ENCODE measurements at places on chromosomes 11 and 22. TPM values are rescaled to one million over a fixed set of nuclear protein-coding genes. Genes with fewer than 3 reads are reported as not detected.
A peak's percentile ranks its signal among the peaks of the same experiment; 100 is the strongest.

DNA sequence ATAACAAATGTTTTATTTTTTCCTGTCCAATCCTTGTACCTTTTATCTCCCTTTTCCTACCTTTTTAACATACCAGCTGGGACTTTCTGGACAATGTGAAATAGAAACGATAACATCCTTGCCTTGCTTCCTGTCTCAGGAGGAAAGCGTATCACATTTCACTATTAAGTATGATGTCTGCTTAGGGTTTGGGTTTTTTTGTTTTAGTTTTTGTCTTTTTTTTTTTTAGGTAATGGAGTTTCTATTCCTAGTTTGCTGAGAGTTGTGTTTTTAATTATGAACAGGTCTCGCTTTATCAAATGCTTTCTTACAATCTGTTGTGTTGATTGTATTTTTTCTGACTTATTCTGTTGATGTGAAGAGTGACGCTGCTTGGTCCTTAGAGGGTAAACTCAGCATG lies 64.2 kb upstream of the KCNQ1OT1 start:
- no peak overlapping the region for H3K27ac ChIP-seq
- no peaks in the 10 kb centered on the region for H3K36me3 ChIP-seq
- DNase-seq: no peak
- H3K4me3 ChIP-seq: no peak overlapping the region
- H3K27me3 ChIP-seq: peaks cover 38% of the 10 kb centered on the region

DNA sequence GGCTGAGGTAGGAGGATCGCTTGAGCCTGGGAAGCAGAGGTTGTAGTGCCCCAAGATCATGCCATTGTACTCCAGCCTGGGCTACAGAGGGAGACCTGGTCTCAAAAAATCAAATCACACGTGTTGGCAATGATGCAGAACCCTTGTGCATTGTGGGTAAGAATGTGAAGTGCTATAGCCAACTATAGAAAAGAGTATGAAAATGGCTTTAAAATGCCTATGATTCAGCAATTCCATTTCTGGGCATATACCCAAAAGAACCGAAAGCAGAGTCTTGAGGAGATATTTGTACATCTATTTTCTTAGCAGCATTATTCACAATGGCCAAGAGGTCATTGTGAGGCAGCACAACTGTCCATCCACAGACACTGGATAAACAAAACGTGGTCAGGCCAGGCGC lies 2.6 kb upstream of the FADS3 start:
- DNase-seq: no peak
- H3K4me3 ChIP-seq: no peak overlapping the region
- H3K27ac ChIP-seq: peak overlapping the region; percentile 90
- H3K4me1 ChIP-seq: peaks cover 34% of the 10 kb centered on the region
- H3K27me3 ChIP-seq: no peaks in the 10 kb centered on the region
- peaks cover 13% of the 10 kb centered on the region for H3K36me3 ChIP-seq

- no peak for DNase-seq
- H3K27ac ChIP-seq: no peak overlapping the region
- no peaks in the 10 kb centered on the region for H3K36me3 ChIP-seq
- no peak overlapping the region for H3K4me3 ChIP-seq
- peaks cover 70% of the 10 kb centered on the region for H3K27me3 ChIP-seq
- H3K4me1 ChIP-seq: peaks cover 8% of the 10 kb centered on the region
Measured at GRCh38 chr11:118148856-118149255, 3.8 kb downstream of the SCN4B start.

The RGL4 gene
- total RNA-seq: not detected

GRCh38 chr11:124179310-124179709 lies 3.8 kb upstream of the OR10D3 start:
- peaks cover 16% of the 10 kb centered on the region for H3K27me3 ChIP-seq
- no peak overlapping the region for H3K4me3 ChIP-seq
- DNase-seq: no peak
- no peaks in the 10 kb centered on the region for H3K4me1 ChIP-seq
- H3K27ac ChIP-seq: no peak overlapping the region

GRCh38 chr22:28480000-28480715 lies 199.5 kb downstream of the TTC28 start:
- H3K36me3 ChIP-seq: no peaks in the 10 kb centered on the region
- H3K27me3 ChIP-seq: no peaks in the 10 kb centered on the region
- no peak for DNase-seq
- H3K4me3 ChIP-seq: no peak overlapping the region
- H3K27ac ChIP-seq: no peak overlapping the region

The GUCY1A2 gene
- 0.78 TPM for total RNA-seq

DNA sequence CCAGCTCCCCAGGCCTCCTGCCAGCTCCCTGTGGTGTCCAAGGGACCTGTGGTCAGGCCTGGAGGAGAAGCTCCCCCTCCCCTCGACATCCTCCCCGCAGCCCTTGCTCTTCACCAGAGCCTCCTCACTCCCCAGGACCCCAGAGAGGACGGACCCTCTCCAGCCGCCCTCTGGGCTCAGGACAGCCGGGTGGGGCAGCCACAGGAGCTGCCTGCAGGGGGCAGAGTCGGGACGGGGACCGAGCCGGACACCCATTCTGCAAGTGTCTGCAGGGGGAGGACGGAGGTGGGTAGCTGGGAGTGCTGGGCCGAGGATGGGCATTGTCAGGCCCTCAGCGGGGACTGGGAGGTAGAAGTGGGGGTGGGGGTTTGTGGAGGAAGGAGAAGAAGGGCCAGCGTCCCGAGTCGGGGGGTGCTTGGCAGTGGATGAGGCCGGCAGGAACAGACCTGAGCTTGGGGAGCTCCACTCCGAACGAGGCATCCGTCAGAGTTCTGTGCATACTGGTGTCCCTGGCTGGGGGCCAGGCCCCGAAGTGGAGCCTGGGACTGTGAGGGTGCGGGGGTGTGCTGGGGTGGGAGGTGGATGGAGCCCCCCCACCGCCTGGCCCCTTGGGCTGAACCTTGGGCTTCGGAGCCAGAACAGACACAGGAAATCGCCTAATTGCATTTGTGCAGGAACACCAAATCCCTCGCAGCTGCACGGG lies 15.2 kb downstream of the PRR33 start:
- H3K36me3 ChIP-seq: no peaks in the 10 kb centered on the region
- DNase-seq: no peak
- peaks cover 58% of the 10 kb centered on the region for H3K4me1 ChIP-seq

The FXYD6 gene
- total RNA-seq: 0.99 TPM

GRCh38 chr11:84747871-84748270 lies 879.3 kb downstream of the DLG2 start:
- H3K27me3 ChIP-seq: no peaks in the 10 kb centered on the region
- H3K36me3 ChIP-seq: no peaks in the 10 kb centered on the region
- no peaks in the 10 kb centered on the region for H3K4me1 ChIP-seq
- H3K4me3 ChIP-seq: no peak overlapping the region

The SAA4 gene
- not detected for total RNA-seq

DNA sequence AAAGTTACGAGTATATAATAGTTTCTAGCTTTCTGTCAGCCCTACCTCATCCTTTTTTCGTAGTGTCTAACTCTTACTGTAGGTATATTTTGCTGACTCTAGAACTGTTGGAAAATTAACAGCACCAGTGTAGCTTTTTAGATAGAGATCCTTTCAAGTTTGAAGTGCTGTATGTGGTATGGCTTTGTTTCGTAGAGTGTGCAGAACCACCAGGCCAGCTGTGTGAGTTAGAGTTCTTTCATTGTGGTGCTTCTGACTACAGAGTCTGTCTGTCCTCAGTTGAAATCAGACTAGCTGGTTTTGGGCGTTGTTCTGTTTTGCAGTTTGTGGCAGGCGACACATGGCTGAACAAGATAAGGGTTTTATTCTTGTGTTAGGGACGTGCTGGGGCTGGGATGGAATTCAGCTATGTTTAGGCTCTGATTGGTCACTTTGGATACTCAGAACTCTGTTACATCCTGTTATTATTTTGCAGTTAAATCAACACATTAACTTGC lies 3.2 kb downstream of the ARHGEF12 start:
- DNase-seq: no peak
- H3K4me3 ChIP-seq: peak overlapping the region; percentile 96
- H3K4me1 ChIP-seq: peaks cover 53% of the 10 kb centered on the region
- H3K36me3 ChIP-seq: no peaks in the 10 kb centered on the region
- H3K27me3 ChIP-seq: no peaks in the 10 kb centered on the region
- peak overlapping the region; percentile 70 for H3K27ac ChIP-seq

- peak overlapping the region; percentile 35 for H3K4me3 ChIP-seq
- no peak for DNase-seq
- H3K27me3 ChIP-seq: no peaks in the 10 kb centered on the region
- peaks cover 61% of the 10 kb centered on the region for H3K4me1 ChIP-seq
- H3K36me3 ChIP-seq: peaks cover 52% of the 10 kb centered on the region
- H3K27ac ChIP-seq: peak overlapping the region; percentile 86
Measured at GRCh38 chr11:9839550-9839949, 175.7 kb downstream of the SWAP70 start.

- no peak for DNase-seq
- H3K4me1 ChIP-seq: peaks cover 6% of the 10 kb centered on the region
- peaks cover 26% of the 10 kb centered on the region for H3K27me3 ChIP-seq
- H3K27ac ChIP-seq: no peak overlapping the region
- H3K4me3 ChIP-seq: no peak overlapping the region
Measured at GRCh38 chr11:70608568-70609470, 210.5 kb downstream of the CTTN start.

DNA sequence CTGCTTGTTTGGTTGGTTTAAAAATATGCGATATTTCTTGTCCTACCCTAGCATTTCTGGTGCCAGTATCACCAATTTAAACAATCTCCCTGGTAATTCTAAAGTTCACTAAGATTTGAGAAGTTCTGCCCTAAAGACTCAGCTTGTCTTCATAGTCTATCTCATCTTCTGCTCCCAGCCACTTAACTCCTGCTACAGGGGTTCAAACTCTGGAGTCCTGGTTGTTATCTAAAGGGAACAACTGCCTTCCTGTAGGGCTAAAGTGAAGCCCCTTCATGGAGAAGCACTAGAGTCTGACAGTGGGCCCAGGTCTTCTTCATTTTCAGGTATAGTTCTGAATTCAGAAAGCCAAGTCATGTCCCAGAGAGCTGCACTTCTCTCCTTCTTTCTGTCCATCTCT lies 73.2 kb downstream of the CTNND1 start:
- no peaks in the 10 kb centered on the region for H3K36me3 ChIP-seq
- no peak overlapping the region for H3K4me3 ChIP-seq
- no peak for DNase-seq
- H3K27me3 ChIP-seq: peaks cover 33% of the 10 kb centered on the region

The KRTAP5-2 gene
- not detected for total RNA-seq

- no peak within 1 kb of the TSS for H3K4me3 ChIP-seq
- no peaks in the 10 kb centered on the region for H3K36me3 ChIP-seq
- H3K27ac ChIP-seq: no peak within 1 kb of the TSS
- DNase-seq: no peak
- peaks cover 6% of the 10 kb centered on the region for H3K4me1 ChIP-seq
Measured at GRCh38 chr22:30266445-30267381, at the start of gene OSM. TSS of gene OSM (minus strand) at chr22:30266851. CDS start at chr22:30266799, 52 bp downstream.

The NCAM1 gene
- total RNA-seq: 1.9 TPM

GRCh38 chr22:37808294-37808657 lies 542 bp downstream of the GCAT start:
- H3K4me3 ChIP-seq: peak overlapping the region; percentile 82
- peaks cover 43% of the 10 kb centered on the region for H3K4me1 ChIP-seq
- peaks cover 2% of the 10 kb centered on the region for H3K36me3 ChIP-seq
- H3K27me3 ChIP-seq: no peaks in the 10 kb centered on the region

DNA sequence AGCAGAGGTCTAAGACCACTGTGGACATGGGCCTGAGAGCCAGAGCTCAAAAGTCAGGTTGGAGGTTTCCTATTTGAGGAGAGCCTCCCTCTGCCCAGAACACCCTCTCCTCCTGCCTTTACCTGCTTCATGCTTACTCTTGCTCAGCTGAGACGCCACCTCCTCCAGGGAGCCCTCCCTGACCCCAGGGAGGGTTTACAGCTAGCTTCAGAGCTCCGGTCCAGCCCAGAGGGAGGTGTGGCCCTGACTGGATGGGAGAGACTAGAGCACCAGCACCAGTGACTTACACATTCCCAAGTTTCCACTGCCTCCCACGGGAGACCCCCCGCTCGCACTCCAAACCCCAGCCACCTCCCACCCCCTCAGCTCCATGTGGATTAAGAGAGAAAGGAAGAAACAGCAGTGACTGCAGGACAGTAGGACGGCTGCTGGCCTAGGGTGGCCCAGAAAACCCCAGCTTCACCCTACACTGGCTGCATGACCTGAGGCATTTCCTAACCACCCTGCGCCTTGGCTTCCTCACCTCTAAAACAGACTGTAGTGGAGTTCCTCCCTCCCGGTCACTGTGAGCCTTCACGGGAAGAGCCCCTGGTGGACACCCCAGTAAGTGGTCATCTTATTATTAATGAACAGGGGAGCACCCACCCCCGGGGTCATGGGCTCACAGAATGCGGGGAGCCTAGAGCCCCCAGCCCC lies 24.5 kb upstream of the PDGFB start:
- H3K4me3 ChIP-seq: no peak overlapping the region
- H3K4me1 ChIP-seq: no peaks in the 10 kb centered on the region
- H3K27ac ChIP-seq: no peak overlapping the region
- peaks cover 2% of the 10 kb centered on the region for H3K36me3 ChIP-seq
- DNase-seq: no peak
- no peaks in the 10 kb centered on the region for H3K27me3 ChIP-seq

The TRIM51 gene
- not detected for total RNA-seq

GRCh38 chr11:46012185-46012584 lies 89.7 kb downstream of the LARGE2 start:
- peaks cover 6% of the 10 kb centered on the region for H3K36me3 ChIP-seq
- no peak overlapping the region for H3K4me3 ChIP-seq
- no peaks in the 10 kb centered on the region for H3K27me3 ChIP-seq
- no peak overlapping the region for H3K27ac ChIP-seq
- DNase-seq: no peak
- peaks cover 2% of the 10 kb centered on the region for H3K4me1 ChIP-seq

The LRRC4C gene
- 0.16 TPM for total RNA-seq

The PAMR1 gene
- 4.4 TPM for total RNA-seq
